EH (cell line): ENCODE measurements at places on chromosomes 1 and 21.

DNA sequence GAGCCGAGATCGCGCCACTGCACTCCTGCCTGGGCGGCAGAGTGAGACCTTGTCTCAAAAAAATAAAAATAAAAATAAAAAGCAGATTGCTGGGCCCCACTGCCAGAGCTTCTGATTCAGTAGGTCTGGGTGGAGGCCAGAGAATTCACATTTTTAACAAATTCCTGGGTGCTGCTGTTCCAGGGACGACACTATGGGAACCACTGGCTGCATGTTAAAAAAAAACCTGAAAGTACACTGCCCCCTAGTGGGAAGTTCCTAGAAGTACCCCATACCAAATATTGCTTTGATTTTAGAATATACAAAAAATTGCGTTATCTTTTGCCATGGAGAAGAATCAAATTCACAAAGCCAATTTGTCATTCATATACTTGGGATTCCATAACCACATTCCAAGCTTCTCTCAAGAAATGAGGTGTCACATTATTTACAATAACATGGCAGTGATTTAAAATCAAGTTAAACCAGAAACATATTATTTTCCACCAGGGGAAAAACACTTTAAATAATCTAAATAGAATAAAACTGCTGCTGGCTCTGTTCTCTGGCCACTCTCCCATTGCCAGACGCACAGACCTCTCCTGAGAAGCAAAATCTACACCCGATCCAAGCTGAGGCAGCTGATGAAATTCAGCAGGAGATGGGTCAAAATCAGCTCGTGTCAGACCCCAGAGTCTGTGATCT is 27.4 kb downstream of the SYF2 start:
- peak; percentile 87 for DNase-seq

DNA sequence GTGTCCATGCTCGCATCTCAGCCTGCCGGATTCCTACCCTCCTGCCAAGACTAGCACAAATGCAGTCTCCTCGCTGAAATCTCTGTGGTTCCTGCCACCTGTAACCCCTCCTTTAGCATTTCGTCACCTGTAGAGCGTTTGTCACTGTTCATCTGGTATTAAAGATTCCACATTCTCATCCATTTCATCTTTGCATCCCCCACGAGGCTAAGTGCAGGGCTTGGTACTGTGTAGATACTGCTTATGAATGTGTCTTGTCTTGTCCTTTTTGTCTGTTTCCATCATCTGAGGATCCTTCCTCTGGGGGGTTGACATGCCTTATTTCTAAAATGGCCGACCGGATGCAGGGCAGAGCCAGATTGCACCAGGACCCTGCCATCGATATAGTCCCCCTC is 53.7 kb upstream of the DNAJC6 start:
- no peak for DNase-seq

DNA sequence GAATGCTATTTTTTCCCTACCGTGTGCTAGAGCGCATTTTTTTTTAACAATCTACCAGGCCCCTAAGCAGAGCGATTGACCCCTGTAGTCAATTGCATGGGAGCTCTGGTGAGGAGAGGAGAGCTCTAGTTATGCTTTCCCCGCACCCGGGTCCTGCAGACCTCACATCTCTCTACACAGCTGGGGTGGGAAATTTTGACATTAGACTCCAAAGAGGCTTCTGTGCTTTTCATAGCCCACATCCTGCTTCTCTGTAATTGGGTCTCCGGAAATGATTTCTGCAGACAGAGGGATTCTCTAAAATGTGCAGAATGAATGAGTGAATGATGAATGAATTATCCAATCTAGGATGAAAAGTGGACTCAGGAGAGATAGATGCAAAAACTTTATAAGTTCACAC is 41.5 kb upstream of the DUSP10 start:
- no peak for DNase-seq

DNA sequence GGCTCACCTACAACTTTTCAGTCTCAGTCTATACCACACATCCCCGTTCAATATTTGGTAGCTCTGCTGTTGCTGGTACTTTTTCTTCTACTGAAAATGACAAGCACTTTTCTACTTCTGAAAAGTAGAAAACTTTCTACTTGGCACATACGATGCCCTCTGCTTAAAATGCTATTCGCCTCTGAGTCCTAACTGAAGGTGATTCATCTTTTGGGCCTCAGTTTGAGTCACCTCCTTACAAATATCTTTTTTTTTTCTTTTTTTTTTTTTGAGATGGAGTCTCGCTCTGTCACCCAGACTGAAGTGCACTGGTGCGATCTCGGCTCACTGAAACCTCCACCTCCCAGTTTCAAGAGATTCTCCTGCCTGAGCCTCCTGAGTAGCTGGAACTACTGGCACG is 136.0 kb upstream of the CYYR1 start:
- peak; percentile 16 for DNase-seq

- DNase-seq, result no peak
These were observed 130.5 kb downstream of the DISC1 start for GRCh38 chr1:231757101-231757404.

- DNase-seq, result peak; percentile 17
These were observed 78.8 kb upstream of the NR5A2 start for GRCh38 chr1:199948587-199949280.
